ENCODE measurements at places on chromosomes 6 and 20.

GRCh38 chr20:63119963-63120807 lies 95.7 kb downstream of the YTHDF1 start:
- no peak for DNase-seq

- DNase-seq: no peak
Measured at GRCh38 chr6:7235712-7236305, 77.2 kb downstream of the SSR1 start.

DNA sequence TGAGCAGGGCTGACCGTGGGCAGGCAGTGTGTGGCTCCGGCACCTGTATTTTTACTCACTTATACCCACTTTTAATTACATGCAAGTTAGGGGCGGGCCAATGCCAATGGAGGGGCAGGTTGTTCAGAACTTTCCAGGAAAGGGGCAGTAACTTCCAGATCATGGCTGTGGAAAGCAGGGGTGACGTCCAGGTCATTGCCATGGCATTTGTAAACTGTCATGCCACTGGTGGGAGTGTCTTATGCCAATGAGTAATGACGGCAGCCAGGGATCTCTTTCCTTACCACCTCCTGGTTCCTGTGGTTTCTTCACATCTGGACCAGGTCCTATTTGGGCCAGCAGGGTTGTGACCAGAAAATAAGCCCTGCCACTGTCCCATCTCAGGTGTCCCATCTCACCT lies 258.7 kb downstream of the THBS2 start:
- DNase-seq: no peak

DNA sequence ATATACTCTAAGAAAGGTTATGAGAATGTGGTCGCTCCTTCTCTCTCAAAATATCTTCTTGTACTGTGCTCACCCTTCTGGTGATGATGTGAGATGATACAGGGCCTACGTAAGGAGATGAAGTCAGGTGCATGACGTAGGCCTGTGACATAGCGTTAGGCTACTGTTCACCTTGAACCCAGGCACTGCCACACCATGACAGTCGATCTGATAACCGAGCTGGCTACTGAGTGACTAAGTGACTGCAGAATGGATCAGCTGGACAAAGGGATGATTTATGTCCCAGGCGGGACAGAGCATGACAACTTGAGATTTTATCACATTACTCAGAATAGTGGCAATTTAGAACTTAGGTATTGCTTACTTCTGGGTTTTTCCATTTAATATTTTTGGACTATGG lies 11.2 kb downstream of the SLC24A3 start:
- no peak for DNase-seq

GRCh38 chr20:17854307-17854903 lies 114.2 kb downstream of the SNX5 start:
- DNase-seq: no peak

- DNase-seq: no peak
Measured at GRCh38 chr6:42013134-42013516, 37.2 kb upstream of the TAF8 start.

DNA sequence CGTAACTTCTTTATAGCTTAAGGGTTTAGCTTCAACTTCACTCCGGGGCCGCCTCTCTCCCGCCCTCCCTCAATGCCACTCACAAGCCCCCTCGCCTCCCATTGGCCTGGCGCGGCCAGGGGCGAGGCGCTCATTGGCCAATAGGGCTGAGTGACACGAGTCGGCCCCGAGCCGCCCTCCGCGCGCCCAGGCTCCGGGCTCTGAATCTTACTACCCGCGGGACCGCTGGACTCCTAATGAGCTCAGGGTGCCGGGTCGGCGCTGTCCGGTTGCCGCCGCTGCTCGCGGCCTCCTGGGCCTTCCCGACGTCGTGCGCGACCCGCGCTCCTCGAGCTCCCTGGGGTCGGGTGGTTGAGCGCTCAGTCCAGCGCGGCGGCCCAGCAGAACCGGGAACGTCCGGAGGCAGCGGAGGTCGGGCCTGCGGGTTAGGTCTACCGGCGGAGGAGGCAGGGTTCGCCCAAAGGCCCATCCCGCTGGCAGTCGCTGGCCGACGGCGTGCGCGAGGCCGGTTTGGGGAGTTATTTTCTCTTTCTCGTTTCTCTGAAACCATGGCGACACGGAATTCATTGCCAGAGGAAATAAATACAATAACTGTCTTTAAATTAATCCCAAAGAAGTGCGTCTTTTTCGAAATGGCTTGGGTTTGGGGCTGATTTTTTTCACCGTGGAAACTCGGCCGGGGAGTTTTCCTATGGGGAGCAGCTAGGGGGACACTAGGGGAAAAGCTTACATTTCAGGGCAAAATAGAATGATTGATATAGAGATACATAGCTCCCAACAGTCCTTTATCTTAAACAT lies at the start of gene SIM1:
Gene SIM1 (minus strand): TSS at position 19 of the 798 bp plus-strand sequence. CDS start 1,453 bp downstream, outside the sequence.
- no peak for DNase-seq

All from CD14-positive monocyte (primary cell).